Right renal cortex interstitium (tissue), 3 donors: ENCODE measurements at places on chromosomes 7 and 10.

DNA sequence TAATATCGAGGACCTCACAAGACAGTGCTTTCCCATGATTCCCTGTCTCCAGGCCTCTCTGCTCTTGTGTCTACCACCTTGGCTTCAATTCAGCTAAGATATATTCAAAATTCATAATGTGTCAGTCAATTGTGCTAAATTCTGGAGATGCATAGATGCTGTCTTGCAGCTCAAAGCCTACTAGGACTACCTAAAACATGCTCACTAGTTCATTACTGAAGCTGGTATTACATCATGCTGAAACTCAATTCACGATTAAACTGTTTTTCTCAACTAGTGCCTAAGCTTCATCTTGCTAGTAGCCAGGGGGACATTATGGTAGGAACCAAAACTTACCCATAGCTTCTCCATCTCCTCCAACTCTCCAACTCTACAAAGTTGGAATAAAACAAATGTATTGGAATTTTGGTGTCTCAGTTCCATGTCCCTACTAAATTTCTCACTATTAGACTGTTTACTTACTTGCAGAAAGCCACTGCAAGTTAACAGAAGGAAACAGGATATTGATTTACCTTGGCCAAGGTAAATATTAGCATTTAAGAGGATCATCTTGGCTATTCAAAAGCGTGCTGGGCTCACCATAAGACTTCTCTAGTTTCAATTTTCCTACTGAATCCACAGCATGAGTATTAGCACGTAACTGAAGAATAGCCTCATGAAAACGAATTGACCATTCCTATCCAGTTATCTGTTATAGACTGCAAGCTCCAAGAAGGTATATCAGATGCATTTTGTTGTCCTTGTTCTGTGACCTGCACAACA is 53.6 kb downstream of the CREB3L2 start:
- no peak for DNase-seq

GRCh38 chr7:101527844-101528667 is 101.0 kb downstream of the MYL10 start:
- no peak for DNase-seq

GRCh38 chr10:73648975-73649829 is 6.6 kb downstream of the SYNPO2L start:
- no peak for DNase-seq

- DNase-seq: no peak
Observed at GRCh38 chr7:141541375-141541774, 9.8 kb upstream of the AGK start.

GRCh38 chr7:143300959-143301935 is 13.1 kb downstream of the CASP2 start:
- DNase-seq: no peak

DNA sequence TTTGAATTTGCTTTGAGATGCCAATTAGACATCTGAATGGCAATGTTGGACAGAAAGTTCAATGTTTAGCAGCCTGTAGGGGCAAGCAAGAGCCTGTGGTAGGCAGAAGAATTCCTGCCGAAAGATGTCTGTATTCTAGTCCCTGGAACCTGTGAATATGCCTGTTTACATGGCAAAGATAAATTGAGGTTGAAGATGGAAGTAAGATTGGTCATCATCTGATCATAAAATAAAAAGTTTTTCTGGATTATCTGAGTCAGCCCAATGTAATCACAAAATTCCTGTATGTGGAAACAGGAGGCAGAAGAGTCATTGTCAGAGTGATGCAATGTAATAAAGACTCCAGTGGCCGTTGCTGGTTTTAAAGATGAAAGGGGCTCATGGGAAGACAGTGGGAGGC is 430.5 kb downstream of the MDFIC start:
- no peak for DNase-seq

DNA sequence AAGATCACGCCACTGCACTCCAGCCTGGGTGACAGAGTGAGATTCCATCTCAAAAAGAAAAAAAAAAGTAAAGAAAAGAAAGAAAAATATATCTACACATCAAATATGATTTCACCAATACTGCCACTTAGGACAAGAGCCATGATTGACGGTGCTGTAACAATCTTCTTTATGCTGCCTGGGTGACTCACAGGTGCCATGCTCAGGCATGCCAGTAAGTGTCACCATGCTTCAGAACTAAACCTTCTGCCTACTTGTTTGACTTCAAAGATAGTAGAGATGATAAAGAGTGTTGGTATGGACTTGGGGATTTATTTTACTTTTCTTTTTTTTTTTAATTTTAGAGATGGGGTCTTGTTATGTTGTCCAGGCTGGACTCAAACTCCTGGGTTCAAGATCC is 33.6 kb upstream of the DNMBP start:
- no peak for DNase-seq
